ENCODE measurements at places on chromosomes 4 and X.

DNA sequence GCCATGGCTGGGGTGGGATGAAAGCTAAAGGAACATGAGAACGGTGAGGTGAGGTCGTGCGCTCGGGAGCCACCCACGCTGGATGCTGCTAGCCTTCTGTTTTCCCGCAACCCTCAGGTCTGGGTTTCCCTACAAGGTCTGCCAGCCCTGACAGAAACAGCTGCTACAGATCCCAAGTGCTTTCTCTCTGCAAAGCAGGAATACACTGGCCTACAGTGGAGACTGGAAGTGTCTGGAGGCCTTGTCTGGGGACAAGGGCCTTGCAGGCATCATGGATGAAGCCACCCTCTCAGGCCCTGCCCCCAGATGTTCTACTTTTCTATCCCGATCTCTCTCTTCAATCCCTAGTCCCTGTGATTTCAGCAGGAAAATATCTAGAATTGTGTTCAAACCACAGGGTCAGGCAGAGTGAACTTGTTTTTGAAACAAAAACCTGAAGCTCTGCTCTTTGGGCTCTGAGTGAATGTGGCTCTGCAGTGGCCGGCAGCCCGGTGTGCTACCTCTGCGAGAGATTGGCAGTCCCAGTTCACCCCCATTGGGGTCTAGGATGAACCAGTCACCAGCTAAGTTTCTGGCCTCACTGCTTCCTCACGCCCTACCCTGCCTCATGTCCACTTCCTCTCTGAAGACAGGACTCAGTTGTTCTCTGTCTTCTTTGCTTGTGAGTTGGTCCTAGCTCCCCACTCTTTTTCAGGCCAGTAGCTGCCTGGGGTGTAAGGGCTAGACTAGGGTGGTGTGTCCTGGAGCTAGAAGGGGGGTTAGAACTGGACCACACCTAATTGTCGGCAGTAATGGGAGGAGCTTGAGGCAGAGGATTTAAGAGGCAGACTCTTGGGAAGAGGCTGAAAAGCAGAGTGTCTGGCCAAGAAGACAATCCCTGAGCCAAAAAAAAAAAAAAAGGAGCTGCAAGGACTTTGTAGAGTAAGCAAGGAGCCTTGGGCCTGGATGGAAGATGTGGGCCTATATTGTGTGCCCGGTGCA is 89.6 kb downstream of the RTL5 start:
- DNase-seq, result no peak

GRCh38 chrX:15468036-15468435 is 25.1 kb downstream of the PIR start:
- no peak for DNase-seq

GRCh38 chrX:109343671-109344070 is 138.2 kb downstream of the GUCY2F start:
- DNase-seq, result no peak

DNA sequence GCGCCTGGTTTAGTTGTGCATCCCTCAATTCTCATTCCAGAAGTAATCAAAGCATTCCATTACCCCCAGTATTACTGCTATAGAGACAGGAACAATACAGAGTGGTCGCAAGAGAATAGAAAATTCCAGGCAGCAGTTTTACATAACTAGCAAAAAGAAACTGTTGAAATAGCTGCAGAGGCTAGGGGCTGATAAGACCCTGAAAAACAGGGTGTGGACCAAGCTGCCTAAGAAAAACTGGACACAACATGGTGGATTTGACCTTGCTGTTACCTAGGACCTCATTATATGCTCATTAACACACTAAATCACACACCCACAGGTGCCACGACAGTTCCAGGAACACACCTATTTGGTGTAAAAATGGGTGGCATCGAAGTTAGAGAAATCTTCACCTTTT is 15.4 kb downstream of the EPGN start:
- no peak for DNase-seq

- no peak for DNase-seq
These were observed 12.5 kb downstream of the TRAPPC2 start for GRCh38 chrX:13721819-13722519.

- DNase-seq, result no peak
These were observed 230.1 kb upstream of the GALNTL6 start for GRCh38 chr4:171582961-171583581.

DNA sequence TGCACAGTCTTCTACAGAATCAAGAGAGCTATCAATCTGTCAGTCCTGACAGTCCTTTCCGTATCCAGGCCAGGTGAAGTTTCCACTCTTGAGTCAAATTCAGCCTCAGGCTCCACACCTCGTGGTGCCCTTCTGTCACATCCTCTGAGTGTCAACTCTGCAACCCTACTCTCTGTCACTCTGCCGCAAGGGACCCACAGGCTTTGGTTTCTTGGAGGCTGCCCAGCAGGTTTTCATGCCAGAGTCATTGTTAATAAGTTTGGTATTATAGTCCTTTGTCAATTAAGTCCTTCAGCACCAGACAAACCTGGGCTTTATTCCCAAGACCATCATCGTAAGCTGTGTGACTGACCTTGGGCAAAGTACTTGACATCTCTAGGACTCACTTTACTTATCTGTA is 83.4 kb upstream of the KLHL13 start:
- no peak for DNase-seq

DNA sequence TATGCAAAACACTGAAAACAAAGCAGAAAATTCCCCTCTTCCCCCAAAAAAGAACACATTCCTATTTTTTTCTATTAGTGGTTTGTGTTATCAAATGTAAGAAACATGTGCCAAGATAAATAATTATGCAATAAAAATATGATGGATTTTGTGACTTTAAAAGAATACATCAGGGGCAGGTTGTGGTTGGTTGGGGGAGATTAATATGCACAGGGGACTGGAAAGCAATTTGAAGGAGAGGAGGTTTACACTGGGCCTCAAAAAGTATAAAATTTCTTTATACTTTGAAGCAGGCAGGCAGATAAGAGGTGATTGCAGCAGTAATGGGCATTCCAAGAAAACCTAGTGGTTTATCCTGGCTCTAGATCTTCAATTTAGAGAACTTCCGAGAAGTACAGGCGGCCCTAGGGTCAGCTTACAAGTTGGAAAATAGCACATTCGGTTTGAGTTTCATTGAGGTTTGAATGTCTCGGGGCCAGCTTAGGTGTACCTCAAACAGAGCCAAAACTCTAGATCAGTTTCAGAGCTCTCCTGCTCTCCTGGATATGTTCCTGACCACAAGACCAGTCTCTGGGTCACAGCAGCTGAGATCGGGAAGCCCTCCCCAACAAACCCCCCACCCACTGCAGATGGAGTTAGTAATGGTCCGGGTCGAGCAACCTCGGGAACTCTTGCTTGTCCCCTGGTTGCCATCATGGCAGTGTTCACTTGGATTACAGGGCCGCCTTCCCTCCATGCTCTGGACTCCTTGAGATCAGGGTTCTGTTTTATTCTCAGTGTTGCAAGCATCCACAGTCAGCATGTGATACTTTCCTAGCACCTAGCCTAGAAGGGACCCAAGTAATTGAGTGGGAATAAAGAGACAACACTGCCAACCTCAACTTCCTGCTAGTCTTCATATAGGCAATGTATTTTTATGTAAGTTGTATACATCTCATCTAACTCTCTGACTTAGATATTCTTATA is 112.1 kb upstream of the DDIT4L start:
- DNase-seq, result no peak

DNA sequence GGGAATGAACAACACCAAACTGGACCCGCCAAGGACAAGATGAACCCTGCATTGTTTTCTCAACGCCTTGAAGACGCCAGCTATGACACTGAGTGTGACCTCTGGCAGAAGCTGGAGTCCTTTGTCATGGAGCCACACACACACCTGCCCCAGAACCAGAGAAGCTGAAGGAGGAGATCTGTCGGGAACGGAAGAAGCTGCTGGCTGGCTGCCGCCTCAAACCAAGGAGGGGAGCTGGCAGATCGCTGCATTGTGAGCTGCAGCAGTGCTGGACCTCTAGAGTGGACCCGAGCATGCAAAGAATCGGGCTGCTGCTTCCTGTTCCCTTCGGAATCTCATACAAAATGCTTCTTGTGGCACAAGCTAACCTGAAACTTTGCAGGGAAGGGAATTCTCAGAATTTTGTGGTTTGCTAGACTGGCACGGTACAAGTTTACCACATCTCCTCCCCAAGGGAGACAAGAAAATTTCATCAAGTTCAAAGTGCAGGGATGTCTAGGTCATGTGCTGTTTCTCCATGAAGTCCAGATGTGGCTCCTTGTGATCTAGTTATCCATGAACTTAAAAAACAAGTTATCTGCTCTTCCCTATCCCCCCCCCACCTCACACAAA is 23.4 kb upstream of the GLRB start:
- no peak for DNase-seq

GRCh38 chr4:178976861-178977260 is 1534.6 kb upstream of the AGA start:
- DNase-seq, result no peak

- DNase-seq, result no peak
These were observed 10.3 kb upstream of the CXCL2 start for GRCh38 chr4:74109116-74109869.

DNA sequence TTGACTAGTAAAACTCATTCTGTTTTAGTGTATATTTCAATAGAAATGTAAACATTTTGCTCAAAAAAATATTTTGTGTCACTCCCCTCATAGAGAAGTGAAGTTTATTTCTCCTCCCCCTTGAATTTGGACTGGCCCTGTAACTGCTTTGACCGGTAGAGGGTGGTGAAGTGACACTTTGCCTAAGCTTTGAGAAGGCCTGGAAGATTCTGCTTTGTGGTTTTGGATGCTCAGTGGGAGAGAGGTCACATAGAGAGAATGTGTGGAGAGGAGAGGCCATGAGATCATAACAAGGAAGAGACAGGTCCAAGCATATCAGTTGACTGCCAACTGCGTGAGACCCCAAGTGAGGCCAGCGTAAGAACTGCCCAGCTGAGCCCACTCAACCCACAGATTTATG is 19.1 kb upstream of the ARX start:
- DNase-seq, result no peak

DNA sequence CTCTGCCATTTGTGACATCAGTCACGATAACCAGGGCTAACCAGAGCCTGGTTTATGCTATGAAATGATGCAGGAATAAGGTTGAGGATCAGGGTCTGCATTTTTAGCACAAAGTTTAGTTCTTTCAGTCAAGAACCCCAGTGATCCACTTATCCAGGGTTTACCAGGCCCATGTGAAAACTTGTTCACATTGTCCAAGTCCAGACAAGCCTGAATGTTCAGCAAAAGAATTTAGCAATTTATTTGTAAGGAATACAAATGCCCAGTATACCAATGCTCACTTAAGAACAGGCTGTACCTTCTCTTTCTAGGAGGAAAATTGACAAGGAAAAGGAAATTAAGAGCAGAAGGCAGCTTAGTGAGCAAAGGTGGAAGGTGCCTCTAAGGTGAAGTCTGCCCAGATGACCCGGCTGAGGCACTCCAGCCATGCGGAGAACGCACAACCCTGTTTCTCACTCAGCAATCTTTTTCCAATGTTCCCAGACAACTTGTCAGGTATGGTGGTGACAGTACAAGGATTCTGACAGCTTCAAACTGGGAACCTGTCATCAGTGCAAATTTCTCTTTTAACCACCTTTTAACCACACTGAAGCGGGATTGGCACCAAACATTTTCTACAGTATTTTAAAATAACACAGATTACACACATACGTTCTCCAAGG is 54.0 kb downstream of the TBC1D9 start:
- no peak for DNase-seq

- DNase-seq, result no peak
These were observed 101.9 kb downstream of the MAOA start for GRCh38 chrX:43758044-43758443.

DNA sequence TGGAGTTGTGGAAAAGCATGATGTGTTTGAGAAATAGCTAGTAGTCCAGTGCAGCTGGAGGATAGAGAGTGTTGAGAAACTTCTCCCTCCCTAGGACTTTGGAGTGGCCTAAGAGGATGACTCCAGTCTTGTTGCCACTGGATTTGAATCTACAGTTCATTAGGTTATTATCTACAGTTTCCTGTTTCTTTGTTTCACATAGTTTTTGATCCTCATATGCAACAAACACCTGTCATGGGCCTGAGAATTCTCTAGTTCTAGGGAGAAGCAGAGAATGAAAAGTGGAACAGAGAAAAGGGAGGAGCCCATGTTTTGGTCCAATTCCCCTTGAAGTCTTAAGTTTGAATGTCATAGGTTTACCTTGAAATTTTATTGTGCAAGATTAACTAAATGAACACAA is 73.6 kb upstream of the TBC1D9 start:
- no peak for DNase-seq

DNA sequence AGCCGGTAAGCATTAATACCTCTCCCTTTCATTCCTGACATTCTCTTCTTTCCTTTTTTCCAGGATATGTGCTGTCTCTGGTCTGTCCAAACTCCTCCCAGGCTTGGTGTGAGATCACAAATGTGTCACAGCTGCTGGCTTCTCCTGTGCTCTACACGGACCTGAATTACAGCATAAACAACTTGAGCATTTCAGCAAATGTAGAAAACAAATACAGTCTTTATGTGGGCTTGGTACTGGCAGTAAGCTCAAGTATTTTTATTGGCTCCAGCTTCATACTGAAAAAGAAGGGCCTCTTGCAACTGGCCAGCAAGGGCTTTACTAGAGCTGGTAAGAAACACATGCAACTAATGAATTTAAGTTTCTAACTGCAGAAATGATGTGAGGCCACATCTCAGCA is 8.4 kb downstream of the NIPAL1 start:
- no peak for DNase-seq

DNA sequence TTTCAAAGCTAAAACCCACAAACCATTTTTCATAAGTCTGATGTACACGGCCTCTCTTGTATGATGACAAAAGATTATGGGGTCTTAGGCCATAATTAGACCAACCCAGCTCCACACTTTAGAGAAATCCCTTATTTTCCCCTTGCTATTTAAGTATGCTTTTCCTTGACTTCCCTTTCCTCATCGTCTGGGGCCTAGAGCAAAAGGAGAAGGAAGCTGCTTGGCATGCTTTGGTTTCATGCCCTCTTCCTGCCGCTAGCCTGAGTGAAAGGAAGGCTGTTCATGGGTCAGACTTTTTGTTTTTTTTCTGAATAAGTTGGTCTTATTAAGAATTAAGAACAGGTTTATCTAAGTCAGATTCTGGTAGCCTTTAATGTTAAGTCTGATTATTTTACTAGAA is 10.6 kb upstream of the RASGEF1B start:
- no peak for DNase-seq

- no peak for DNase-seq
These were observed 210.4 kb upstream of the ARX start for GRCh38 chrX:25226151-25226550.

- no peak for DNase-seq
These were observed 100.5 kb downstream of the PRDM5 start for GRCh38 chr4:120821977-120822376.

DNA sequence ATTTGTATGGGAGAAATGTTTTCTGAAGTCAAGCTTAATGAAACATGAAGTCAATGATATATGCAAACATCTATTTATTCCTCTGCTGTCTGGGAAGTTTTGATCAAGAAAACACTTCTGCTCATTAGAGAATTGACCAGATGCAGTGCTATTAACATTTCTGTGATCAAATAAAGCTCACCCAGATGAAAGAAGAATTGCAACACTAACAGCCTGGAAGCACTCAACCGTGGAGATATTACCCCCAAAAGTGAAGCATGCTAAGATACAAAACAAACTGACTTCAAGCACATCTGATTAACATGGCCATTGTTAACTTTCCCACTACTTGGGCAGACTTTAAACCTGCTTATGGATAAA is 73.7 kb upstream of the GUCY1A1 start:
- no peak for DNase-seq
